Esophagus squamous epithelium (tissue), 5 donors: ENCODE measurements at places on chromosomes 5 and 9.

DNA sequence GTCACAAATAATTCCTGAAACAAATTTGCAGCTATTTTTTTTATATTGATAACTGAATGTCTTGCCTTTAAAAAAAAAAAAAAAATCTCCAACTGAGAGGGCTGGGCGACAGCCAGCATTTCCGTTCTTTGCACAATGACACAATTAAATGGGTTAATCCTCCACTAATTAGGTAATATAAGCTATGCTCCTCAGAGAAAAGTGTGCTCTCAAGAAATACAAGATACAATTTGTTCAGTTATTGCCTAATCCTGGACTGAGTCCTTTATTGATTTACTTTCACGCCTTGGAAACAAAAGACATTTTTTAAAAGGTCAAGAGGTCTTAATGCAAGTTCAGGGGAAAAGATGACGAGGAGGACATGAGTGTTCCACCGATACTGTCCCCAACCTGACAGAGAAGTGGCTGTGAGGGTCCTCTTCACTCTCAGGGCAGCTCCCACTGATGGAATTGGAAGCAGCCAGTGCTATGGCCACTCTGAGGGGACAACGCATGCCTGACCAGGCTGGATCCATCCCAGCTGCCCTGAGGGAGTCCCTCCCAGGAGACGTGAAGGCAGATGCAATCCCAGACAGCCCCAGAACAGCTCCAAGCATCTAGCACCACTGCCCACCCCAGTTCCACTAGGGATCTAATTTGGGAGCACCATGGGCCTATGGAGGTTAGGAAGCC, 220.7 kb downstream of the GNA14 start:
- no peak for DNase-seq

DNA sequence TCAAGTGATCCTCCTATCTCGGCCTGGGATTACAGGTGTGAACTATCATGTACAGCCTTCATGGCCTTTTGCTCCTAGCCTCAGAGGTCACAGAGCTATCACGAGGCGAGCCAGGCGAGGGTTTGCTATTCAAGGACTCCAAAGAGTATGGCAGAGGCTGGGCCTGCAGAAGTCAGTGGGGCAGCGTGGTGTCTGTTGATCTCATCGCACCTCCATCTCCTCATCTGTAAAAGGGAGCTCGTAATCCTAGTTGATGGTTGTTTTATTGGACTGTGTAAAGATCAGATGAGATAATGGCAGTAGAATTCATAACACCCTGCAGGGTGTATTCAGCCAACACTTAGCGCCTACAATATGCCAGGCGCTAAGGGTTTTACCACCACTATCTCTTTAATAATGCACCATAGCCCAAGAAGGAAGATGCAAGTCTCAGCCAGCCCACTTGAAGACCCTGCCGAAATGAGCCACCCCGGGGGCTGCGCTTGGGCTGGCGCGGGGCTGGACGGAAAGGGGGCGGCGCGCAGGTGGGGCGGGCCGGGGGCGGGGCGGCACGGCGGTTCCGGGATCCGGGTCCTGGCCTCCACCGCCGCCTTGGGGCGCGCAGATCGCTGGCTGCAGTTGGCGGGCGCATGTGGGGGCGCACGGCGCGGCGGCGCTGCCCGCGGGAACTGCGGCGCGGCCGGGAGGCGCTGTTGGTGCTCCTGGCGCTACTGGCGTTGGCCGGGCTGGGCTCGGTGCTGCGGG, at the start of gene GALNT12:
Gene GALNT12 (plus strand): TSS at position 601 of the 744 bp plus-strand sequence. CDS start 29 bp downstream, at position 630.
- DNase-seq: no peak

DNA sequence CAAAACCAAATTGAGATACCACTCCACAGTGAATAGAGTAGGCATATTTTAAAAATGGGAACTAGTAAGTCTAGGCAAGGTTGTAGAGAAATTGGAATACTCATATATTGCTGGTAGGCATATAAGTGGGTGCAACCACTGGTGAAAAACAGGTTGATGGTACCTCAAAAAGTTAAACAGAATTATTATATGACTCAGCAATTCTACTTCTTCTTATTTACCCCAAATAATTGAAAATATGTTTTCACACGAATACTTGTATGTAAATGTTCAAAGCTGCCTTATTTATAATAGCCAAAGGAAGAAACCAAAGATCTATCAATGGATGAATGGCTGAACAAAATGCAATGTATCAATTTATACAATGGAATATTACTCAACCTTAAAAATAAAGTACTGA, 79.1 kb downstream of the CDH9 start:
- DNase-seq: no peak

DNA sequence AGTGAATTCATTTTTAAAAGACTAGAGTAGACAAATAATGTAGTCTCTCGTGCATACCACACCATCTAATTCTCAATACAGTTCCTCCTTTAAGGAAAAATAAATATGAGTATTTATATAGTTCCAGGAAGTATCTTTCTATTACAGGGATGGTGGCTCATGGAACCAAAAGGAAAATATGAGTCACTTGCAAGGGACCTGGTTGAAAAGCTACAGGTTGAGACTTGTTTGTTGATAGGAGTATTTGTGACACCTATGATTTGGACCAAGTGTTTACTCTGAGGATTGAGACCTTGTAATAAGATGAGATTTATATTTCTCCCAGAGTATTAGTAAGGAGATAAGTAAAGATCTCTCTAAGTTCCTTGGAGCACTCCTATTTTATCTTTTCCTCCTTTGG, 67.4 kb downstream of the CDO1 start:
- DNase-seq: no peak

- DNase-seq: no peak
Observed at GRCh38 chr5:146825033-146825432, 53.5 kb downstream of the PPP2R2B start.

DNA sequence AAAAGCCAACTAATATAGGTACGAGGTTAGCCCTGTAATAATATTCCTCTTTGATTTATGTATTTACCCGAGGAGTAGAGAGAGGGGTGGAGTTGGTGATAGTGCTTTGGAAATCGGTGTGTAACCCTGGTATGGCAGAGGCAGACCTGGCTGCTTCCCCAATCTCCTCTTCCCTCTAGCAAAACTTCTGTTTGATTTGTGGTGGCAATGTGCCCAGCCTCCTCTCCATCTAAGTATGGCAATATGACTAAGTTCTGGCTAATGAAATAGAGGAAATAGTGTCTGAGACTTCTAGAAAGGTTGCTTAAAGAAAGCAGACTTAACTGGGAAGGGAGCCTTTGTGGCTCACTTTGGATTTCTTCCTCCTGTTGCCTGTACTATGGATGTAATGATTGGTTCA, 491.1 kb downstream of the ENC1 start:
- no peak for DNase-seq

- no peak for DNase-seq
Observed at GRCh38 chr5:68458416-68459021, 243.0 kb downstream of the PIK3R1 start.

GRCh38 chr9:29214690-29215253, 1641.5 kb upstream of the C9orf72 start:
- no peak for DNase-seq

GRCh38 chr9:70475211-70475610, 60.8 kb upstream of the KLF9 start:
- DNase-seq: no peak

DNA sequence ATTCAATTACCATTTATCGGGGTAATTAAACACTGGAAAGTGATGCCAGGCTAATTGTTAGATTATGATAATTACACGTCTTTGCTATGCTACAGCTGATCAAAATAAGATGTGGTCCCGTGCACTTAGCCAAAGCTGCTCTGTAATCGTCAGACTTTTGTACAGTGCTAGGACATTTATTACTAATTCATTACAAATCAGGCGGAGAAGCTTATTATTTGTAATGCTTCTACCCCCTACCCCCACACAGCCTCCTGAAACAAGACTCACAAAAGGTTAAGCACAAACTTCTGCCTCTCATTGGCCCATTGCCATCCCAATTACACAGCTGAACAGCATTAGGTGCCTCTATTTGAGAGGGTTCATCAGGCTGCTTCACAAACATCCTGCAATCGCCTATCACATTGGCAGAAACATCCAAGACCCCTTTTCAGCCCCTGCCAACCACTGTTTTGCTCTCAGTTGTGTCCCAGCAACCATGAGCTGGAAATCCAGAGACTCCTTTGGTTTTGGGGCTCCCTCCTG, 232.7 kb downstream of the EFNA5 start:
- no peak for DNase-seq

DNA sequence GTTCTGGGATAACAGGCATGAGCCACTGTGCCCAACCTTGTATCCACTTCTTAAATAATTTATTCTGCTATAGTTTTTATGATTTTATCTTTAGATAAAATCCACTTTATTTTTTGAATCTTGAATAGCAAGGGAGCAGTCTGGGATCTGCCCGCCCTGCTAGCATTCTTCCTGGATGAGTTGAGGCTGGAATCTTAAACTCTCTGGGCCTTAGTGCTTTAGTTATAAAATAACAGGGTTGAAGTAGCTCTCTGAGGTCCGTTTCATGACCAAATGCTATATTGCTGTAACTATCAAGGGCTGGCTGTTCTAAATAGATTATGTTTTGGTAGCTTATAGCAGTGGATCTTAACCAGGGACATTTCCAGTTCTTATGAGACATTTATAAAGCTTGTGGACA, 20.8 kb downstream of the ACER2 start:
- no peak for DNase-seq

DNA sequence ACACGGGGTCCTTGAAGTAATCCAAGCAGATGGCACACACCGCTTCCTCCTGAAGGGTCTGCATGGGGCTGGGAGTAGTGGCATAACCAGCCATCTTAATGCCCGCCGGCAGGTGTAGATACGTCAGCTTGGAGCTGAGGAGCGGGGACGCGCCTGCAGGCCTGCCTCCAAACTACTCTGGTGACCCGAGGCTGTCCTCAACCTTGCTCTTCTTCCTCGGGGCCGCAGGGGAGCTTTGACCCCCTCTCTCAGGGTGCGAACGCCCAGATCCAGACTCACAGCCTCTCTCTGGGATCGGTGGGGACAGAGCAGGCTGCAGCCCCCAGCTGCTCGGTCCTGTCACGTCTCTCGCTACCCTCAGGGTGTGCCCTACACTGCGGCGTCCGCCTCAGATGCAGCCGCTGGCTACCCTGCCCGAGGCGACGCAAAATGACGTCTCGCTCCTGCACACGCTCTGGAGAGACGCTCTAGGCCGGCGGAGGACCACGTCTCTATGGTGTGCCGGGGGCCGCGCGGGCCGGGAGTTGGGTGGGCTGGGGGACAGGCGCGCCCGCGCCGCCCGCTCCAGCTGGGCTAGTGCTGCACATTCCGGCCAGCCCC, at the start of gene TRIM52:
Gene TRIM52 (minus strand): TSS at position 424 of the 600 bp plus-strand sequence. CDS start 330 bp downstream, at position 94.
- DNase-seq: no peak

DNA sequence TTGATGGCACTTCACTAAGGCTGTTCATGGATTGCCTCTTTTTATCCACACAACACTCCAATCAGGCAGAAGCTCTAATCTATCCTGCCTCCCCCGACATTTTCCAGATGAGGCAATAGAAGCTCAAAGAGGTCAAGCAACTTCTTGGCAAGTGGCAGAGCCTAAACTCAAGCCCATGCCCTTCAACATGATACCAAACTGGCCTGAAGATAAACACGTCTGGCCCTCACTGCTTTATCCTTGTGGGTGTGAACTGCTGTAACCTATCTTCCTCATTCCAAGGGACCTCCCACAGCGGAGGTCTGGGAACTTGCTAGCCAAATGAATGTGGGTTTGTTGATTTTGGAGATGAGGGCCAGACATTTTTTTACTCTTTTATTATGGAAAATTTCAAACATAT, 9.5 kb downstream of the SLC35A4 start:
- DNase-seq: no peak

DNA sequence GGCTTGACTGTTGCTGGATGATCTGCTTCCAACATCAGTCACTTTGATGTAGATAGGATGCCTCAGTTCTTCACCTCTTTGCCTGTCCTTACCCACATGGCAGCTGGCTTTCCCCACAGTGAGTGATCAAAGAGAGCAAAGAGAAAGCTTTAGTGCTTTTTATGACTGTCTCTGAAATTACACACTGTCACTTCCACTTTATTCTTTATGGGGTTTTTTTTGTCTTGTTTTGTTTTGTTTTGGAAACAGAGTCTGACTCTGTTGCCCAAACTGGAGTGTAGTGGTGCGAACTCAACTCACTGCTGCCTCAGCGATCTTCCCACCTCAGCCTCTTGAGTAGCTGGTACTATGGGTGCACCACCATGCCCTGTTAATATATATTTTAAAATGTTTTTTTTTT, 32.4 kb upstream of the C5orf24 start:
- no peak for DNase-seq

DNA sequence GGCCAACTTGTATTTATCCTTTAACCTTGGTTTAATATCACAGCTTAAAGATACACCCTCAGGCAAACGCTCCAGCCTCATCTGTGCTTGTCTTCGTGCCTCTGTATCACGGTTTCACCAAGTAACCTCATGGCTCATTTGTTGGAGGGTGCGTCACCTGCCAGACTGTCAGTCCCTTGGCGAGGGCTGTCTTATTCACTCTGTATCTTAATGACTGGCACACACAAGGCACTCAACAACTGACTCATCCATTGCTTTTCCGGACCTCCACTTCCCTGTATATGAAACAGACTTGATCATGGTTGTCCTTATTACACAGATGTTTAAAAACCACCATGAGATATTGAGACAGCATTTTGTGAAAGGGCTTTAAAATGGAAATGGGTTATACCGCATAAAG, 28.0 kb downstream of the LCP2 start:
- no peak for DNase-seq

DNA sequence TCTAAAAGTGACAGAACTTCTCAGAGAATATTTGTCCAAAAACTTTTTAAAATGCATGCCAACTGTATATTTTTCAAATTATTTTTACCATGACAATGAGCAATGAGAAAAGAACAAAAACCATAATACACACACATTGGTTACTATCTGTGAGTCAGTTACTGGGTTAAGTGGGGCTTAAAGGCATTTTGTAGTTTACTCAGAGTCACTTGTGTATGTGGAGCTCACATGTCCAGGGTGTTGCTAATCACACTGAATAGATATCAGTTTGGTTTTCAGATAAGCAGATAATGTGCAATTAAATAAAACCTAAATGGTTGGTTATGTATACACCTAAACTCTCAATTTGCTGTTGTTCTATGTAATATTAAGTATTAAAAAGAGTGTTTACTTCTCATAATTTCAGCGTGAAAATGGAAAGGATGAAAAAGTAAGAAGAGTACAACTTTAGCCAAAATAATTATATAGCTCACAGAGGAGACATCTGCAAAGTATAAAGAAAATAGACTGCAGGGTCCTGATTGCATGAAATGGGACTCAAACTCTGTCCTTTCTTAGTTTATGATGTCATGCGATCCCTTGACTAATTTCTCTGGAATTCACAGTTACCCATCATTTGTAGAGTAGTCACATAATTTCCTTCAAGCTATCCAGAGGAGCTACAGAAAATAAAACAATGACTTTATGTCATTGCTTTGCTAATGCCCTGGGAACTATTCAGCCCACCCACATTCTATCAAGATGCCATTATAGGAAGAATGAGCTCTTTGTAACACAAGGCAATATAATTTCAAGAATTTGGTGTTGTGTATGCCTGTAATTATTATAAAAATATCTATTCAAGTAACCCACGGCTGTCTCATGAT, 388.0 kb upstream of the ZNF608 start:
- DNase-seq: no peak

DNA sequence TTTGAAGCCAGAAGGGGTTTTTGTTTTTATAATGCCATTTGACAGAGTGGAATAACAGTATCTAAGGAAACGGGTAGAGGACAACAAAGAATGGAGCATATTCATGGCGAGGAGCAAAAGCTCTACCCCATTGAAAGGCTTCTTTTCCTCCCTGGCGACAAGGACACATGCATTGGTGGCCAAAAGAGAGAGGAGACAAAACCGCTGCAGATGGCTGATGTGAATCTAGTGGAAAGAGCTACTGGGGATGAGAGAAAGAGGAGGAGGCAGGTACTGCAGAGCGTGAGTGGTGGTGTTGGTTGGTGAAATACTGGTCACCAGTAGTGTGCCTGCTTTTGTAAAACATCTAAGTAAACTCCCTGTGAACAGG, 491 bp downstream of the APC start:
- DNase-seq: no peak
